Stimulated activated CD4-positive, alpha-beta T cell treated with anti-CD3 and anti-CD28 coated beads, Interleukin-1b, Interleukin-23, amount 100 ng/mL, for 1 hour (primary cell): ENCODE measurements at places on chromosomes 4 and X.
A peak's percentile ranks its signal among the peaks of the same experiment; 100 is the strongest.

GRCh38 chr4:2649604-2650114 is 106.5 kb downstream of the TNIP2 start:
- DNase-seq: no peak

DNA sequence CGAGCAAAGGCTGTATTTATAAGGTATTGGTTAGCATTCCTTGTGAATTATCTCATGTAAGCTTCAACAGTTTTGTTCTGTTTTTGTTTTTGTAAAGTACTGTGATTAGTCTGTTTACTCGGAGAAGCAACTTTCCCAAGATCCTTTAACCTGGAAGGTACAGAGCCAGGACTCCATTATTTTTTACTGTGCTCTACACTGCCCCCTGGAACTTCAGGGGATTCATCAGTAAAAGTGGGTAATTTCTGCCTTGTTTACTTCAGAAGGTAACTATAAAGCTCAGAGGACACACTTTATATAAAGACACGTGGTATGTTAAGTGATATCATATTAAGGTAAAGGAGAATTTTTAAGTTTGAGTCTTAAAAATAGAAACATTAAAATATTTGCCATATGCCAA is 124.9 kb downstream of the IQCM start:
- no peak for DNase-seq

DNA sequence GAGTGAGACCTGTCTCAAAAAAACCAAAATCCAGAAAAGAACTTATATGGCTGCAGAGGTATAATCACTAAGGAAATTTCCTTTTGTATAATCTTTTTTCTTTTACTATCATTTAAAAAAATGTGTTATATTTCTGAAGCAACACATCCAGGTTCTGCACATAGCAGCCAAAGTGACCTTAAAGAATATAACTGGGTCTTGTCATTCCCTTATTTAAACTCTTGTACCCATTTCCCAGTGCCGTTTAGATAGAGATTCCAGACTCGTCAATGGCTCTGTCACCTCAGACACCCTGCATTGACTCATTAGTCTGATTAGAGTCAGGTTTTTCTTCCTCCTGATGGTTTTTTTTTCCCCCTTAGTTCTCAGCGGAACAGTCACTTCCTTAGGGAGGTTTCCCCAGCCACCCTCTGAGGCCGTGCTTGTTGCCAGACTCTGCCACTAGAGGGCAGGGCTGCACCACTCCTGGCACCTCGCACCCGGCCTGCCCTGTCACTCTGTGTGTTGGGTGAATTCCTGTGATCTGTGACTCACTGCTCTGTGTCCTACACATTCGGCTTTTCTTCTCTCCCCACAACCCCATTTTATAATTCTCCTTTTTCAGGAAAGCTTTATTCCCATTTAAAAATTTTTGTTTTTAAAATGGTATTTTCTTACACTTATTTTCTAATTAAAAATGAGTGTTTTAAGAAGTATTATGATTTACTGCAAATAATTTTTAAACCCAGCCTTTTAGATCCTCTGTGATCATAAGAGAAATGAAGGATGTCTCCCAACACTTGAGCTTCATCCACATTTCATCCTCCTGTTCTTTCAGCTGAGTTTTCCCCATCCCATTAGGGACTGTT is 32.1 kb downstream of the HTT start:
- DNase-seq: peak; percentile 71

DNA sequence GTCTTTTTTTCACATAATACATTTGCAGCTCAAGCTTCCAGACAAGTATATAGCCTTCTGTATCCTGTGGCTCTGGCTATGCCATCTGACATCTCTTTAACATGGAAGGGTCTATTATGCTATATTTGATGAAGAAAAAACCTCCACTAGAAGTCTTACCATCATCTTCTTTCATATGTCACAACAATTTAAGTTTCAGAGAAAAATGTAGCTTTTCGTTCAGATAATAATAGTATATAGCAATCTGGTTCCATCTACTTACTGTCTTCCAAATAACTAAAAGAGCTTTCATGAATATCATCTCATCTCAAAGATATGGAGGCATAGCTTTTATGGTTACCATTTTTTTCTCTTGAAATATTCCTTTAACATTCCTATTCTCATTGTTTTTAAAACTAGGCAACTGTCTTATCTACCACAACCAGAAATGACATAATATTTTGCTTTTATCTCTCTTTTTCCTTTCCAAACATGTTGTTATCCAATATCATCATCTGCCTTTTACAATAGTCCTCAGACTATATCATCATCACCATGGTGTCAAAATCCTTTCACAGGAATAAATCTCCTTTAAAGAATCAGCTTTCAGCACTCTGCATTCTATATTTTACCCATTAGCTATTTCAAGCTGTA is 1005.1 kb downstream of the PDHA2 start:
- DNase-seq: no peak

DNA sequence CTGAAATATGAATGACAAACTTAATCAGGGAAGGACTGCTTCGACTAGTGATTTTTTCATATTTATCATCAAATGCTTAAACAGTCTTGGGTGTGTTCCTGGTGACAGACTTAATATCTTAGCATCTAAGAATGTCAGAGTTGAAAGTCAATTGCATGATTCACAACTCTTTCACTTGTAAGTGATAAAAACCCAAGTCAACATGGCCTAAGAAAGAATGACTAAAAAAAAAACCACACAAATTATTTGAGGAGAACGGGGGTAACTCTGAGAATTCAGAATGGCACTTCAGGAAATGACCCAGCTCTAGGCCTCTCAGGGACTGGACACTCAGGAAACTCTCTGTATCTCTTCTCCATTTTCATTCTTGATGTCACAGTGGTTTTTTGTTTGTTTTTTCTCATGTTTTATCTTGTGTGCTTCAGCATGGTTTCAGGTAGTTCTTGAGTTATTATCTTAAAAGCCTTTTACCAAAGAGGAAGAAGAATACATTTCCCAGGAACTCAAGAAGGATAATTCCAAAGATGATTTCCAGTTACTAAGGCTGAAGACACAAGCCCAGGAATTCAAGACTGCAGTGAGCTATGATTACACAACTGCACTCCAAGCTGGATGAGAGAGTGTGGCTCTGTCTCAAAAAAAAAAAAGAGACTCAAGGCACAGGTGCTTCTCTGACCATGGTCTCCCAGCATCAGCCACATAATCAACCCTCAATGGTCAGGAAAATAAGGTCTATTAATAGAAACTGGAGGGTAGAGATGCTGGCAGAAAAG is 1697.8 kb upstream of the IGFBP7 start:
- no peak for DNase-seq

DNA sequence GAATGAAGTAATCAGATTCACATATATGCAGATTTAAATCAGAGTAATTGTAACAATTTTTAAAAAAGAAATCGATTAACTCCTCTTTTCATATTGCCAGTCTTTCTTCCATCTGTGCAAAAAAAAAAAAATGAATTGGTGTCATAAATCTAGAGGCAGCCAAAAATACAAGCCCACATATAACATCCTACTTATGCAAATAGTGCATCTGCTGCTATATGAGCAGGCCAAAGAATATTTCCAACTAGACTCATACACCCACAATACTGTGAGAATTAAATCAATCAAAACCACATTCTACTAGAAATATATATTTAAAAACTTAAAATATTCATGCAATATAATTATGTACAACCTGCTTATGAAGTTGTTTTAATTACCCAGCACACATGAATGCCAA is 298.1 kb upstream of the TRAM1L1 start:
- no peak for DNase-seq
